ENCODE measurements at places on chromosomes 7 and 10.

- no peak for DNase-seq
Measured at GRCh38 chr7:110253093-110253492, 837.8 kb upstream of the LRRN3 start.

DNA sequence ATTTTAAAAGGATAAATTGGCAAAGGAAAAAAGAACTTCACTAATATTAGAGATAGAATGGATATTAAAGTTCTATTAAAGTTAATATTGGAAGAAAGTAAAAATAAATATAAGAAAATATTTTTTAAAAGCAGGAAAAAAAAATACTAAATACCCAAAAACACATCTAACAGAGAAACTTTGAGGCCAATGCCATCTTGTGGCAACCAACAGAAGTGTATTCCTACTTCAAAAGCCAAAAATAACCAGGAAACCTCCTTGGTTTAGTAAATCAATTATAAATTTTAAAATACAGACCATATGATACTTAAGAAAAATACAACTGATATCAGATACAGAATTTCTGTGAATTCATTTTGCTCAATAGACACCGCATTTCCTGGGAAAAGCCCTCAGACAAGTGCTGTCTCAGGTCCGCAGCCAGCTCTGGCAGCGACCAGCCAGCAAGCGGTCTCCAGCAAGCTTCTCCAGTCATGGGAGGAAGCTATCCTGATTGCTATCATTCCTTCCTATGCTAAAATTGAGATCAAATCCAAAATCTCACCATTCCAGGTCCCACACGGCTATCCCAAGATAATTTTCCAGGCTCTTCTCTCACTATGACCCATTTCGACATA is 65.3 kb downstream of the LMBR1 start:
- no peak for DNase-seq

DNA sequence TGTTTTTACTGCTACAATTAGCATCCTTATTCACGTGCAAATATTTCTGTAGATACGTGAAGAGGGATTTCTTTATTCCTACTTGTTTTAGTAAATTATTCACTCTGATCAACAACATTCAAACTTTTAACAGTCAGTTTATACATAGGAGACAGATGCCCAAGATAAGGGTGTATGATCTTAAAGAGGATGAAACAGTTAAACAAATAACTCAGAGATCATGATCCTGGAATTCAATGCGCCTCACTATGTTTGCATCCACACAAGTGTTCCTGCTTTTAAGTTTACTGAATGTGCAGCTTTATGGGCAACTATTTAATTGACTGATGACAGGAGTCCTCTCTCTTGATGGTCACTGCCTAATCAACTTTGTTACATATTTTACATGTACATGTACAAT is 394.8 kb downstream of the PARD3 start:
- DNase-seq: no peak

- DNase-seq: no peak
Measured at GRCh38 chr10:63866075-63866746, 345.0 kb downstream of the REEP3 start.

GRCh38 chr7:38585572-38586354 is 45.4 kb downstream of the AMPH start:
- no peak for DNase-seq

GRCh38 chr7:444606-445005 is 75.0 kb downstream of the PDGFA start:
- no peak for DNase-seq

GRCh38 chr7:37756797-37757551 is 73.4 kb downstream of the GPR141 start:
- DNase-seq: peak; percentile 26

DNA sequence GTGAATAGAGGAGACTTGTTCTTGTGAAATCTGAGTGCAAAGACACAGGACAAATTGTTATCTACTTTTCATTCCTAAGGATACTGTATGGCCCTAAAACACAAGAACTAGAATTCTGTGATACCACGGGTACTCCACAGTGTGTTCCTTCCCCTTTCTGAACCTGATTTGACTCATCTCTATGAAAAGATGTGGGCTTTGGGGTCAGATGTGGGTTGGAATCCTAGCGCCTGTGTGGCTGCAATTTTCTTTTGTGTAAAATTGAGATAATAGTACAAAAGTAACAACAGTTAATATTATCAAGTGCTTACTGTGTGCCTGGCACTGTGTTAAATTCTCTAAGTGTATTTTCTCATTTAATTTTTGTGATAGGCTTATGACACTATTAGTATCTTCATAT is 8.1 kb downstream of the SRGN start:
- DNase-seq: no peak

- no peak for DNase-seq
Measured at GRCh38 chr10:79069325-79070080, 737 bp downstream of the ZMIZ1 start.

DNA sequence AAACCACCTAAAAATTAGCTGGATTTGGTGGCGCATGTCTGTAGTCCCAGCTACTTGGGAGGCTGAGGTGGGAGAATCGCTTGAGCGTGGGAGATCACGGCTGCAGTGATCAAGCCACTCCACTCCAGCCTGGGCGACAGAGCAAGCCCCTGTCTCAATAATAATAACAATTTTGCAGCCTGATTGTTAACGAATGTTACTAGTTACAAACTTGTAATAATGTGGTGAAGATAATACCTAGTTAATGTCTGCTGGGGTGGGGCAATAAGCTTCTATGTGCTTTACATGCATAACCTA is 1.2 kb upstream of the ATAD1 start:
- no peak for DNase-seq

DNA sequence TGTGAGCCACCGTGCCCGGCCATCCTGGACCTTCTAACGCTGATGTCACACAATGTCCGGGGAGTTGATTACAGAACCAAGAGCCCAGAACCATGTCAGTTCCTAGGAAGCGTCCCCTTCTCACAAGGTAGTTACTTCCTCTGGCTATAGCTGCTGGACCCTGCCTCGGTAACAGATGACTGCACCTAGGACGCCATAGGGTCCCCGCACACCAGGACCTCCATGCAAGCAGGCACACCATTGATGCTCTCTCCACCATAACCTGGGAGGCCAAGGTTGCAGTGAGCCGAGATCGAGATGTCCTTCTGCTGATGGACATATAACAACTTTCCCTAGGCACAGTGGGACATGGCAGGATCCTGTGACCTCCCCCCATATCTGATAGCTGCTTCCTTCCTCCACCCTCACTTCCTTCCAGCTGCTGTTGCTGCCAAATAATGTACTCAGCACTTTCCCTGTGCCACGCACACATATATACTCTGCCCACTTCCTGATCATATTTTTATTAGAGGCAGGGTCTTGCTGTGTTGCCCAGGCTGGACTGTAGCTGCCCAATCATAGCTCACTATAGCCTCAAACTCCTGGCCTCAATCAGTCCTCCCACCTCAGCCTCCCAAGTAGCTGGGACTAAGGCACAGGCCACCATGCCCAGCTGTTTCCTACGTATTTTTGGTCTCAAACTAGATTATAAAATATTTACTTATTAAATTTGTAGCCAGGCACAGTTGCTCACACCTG is 3.5 kb upstream of the SNX8 start:
- no peak for DNase-seq

GRCh38 chr10:92699518-92700381 is 10.0 kb downstream of the HHEX start:
- DNase-seq: no peak

Data from HL-60 (cell line).